ENCODE measurements at places on chromosomes 7 and 10.
A peak's percentile ranks its signal among the peaks of the same experiment; 100 is the strongest.

DNA sequence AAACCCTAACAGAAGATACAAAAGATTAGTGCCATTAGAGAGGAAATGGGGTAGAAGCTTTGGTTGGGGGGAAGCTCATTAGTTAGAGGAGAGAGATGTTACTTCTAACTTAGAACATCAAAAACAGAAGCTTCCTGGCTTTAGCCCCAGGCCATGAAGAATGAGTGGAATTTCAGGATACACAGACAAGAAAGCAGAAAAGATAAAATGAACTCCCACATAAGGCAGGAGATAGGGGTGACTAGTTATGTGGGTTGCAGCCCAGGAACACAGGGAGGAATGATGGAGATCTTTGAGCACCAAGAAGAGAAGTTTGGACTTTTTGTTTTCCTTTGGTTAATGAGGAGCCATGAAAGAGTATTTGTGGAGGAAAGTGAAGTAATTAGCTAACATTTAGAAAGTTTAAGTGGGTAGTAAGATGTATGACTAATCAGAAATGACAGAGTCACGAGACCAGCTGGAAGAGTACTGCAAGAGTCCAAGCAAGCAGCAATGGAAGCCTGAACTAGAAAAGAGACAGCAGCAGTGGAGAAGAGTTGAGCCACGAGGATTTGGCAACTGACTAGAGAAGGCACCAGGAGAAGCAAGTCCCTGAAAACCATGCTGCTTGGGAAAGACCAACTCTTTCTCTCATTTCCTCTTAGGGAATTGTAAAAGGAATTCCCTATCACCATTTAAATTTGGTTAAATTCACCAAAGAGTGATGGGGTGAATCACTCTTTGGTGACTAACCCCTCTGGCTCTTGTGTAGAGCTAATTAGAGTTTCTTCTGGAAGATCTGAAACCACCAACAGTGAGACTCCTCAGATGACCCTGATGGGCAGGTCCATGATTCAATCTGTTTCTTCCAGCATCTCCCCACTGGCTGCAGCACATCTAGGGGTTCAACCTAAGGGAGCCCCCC is 131.9 kb downstream of the KCNMA1 start:
- DNase-seq, result peak; percentile 73

DNA sequence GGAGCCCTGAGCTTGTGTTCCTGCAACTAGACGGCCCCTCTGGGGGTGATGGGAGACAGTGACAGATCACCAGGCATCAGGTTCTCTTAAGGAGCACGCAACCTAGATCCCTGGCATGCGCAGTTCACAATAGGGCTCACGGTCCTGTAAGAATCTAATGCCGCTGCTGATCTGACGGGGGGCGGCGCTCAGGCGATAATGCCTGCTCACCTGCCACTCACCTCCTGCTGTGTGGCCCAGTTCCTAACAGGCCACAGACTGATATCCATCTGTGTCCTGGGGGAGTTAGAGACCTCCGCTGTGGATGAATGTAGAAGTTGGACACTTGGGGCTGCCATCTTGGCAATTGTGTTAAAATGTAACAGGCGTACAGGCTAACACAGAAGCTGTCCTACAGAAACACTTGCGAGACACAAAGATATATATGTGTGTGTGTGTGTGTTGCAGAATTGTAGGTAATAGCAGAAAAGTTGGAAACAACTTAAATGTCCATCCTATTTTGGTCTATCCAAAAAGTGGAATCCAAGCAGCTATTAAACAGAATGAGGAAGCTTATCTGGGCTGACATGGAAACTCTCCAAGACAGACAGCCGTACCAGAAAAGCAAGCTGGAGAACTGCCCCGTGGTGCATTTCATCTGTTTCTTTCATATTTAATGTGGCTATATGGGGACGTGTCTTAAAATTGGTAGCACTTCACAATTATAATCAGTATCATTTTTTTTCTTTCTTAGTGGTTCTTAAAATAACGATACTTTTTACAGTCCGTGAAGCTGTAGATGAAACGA is 82.8 kb downstream of the MKI67 start:
- no peak for DNase-seq

GRCh38 chr10:101208543-101208942 is 20.7 kb downstream of the LBX1 start:
- DNase-seq, result no peak

DNA sequence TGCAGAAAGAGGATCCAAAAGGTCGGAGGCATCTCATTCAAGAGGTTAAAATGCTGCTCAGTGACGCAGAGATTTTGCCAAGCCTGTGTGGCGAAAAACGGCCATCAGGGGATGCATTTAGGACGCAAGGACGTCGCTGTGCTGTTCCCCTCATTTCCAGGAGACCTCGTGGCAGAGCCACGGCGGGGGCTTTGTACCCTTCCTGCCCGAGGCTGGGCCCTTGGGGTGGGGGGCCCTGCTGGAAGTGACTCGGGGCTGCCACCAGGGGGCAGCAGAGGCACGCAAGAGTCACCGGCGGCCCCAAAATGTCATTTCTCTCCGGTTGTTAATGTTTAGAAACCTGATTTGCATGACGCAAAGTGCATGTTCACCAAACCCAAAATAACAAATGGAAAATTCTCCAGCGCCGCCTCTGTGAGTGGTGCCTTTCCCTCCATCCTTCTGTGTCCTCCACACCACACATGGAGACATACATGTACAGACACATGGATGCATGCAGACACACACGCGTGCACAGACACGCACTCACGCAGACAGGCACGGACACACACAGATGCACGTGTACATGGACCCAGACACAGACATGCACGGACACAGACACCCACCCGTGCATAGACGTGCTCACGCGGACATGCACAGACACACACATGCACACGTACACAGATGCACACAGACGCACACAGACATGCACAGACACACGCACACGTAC is 51.0 kb upstream of the NKX6-2 start:
- DNase-seq, result peak; percentile 72

DNA sequence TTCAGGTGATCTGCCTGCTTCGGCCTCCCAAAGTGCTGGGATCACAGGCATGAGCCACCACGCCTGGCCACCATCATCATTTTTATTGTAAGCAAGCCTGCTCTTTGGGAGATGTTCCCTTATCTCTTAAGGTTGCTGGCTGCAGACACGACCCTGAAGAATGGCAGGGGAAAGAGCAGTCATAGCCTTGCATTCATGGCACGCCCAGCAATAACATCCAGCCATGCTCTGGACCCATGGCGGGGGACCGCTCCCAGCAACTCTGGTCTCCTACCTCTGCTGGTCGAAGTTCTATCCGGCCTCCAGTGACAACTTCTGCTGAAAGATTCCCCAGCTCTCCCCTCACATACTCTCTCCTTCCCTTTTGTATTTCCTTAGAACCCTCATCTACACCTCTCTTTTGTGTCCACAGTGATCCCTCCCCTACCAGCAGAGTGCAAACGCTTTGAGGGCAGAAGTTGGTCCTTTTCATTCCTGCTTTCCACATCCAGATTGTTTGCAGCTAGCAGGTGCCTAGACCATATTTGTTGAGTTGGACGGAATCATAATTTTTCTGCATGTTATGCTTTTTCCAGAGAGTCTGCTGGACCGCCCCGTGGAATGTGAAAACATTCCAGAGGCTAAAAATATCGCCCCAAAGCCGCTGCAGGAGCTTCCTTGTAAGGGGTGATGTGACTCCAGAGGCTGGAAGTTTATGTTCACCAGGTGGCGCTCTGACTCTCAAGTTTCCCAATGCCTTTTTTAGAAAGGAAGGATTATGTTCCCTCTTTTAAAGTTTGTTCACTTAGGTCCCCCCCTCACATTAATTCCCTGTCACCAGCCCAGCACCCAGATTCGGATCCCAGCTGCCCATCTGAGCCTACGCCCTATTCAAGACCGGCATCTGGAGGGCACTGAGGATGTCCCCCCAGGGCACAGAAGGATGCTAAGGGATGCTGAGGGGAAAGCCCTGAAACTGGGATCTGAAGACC is 4.3 kb upstream of the MARVELD1 start:
- DNase-seq, result peak; percentile 89

- DNase-seq, result no peak
These were observed 25.6 kb downstream of the NRCAM start for GRCh38 chr7:108430664-108431063.

- no peak for DNase-seq
These were observed 163.1 kb downstream of the PPP1R17 start for GRCh38 chr7:31850066-31850465.

DNA sequence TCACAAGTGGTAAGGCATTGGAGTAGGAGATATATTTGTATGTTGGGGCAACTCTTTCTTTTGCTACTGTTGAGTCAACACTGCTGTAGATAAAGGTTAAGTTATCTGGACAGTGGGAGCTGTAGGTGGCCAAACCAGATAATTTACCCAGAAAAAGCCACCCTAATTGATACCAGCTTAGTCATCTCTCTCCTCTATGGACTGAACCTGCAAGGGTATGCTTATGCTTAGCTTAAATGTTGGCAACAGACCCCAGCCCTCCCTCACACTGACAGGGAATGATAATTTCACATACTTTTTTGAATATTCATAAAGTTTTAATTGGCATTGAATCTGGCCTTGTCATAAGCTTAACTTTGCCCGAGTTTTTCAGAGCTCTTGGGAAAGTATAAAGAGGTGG is 66.3 kb downstream of the CREB5 start:
- no peak for DNase-seq

DNA sequence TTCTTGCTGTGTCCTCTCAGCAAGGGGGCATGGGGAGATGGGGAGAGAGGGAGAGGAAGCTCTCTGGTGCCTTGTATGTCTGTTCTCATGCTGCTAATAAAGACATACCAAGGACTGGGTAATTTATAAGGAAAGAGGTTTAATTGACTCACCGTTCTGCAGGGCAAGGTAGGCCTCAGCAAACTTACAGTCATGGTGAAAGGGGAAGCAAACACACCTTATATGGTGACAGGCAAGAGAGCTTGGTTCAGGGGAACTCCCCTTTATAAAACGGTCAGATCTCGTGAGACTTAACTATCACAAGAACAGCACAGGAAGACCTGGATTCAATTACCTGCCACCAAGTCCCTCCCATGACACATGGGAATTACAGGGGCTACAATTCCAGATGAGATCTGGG is 464.7 kb upstream of the CELF2 start:
- DNase-seq, result no peak

DNA sequence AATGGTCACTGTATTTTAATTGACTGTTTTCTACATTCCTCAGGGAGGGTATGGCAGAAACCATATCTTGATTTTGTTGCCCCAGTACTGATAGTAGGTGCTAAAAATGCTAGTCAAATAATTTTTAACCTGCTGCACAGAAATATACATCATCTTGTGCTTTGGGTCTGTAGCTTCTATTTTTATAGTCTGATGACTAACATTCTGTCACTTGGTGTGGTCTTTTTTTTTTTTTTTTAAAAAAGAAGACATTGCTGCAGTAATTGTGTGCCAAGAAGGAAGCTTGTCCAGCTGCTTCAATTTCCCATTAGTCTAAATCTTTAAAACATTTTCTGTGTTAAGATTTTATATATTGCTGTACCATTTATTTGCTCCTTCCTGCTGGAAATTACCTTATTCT is 83.6 kb downstream of the ICA1 start:
- no peak for DNase-seq

- no peak for DNase-seq
These were observed 122.5 kb downstream of the CCNY start for GRCh38 chr10:35458500-35459448.

- peak; percentile 26 for DNase-seq
These were observed 90.6 kb upstream of the OIT3 start for GRCh38 chr10:72802763-72803505.

GRCh38 chr10:60937784-60938654 is 6.0 kb downstream of the RHOBTB1 start:
- DNase-seq, result peak; percentile 29

GRCh38 chr10:131002031-131002861 is 309.3 kb downstream of the TCERG1L start:
- no peak for DNase-seq

DNA sequence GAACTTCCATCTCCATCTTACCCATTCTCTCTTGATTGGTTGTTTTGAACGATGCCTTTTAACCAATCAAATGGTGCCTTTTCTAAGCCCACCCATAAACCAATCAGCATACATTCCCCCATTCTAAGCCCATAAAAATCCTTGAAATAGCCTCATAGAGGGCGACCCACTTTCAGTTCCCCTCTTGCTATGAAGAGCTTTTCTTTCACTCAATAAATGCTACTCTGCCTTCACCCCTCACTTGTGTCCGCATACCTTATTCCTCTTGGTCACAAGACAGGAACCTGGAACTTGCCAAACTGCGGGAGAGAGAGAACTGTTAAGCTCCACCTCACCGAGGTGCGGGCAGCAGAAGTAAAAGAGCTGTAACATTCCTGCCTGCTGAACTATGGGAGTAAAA is 1602.0 kb upstream of the LRRTM3 start:
- DNase-seq, result no peak

- no peak for DNase-seq
These were observed 47.2 kb upstream of the DPYSL4 start for GRCh38 chr10:132139526-132139925.

DNA sequence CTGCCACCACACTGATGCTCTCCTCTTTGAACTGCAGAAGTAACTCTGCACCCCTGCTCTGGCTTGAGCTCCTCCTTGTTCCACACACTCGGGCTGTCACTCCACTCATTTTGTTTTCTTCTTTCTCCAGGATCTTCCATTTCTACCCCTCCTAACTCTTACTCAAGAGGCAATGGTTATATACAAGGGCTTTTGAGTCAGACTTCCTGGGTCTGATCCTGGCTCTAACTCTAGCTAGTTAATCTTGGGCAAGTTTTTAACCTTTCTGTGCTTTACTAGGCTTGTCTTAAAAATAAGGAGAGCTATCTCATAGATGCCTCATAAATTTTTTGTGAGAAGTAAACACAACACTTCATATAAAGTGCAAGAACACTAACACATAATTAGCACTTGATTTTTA is 45.3 kb upstream of the GNAI1 start:
- no peak for DNase-seq

GRCh38 chr7:103369432-103369831 is 22.0 kb downstream of the PSMC2 start:
- no peak for DNase-seq

DNA sequence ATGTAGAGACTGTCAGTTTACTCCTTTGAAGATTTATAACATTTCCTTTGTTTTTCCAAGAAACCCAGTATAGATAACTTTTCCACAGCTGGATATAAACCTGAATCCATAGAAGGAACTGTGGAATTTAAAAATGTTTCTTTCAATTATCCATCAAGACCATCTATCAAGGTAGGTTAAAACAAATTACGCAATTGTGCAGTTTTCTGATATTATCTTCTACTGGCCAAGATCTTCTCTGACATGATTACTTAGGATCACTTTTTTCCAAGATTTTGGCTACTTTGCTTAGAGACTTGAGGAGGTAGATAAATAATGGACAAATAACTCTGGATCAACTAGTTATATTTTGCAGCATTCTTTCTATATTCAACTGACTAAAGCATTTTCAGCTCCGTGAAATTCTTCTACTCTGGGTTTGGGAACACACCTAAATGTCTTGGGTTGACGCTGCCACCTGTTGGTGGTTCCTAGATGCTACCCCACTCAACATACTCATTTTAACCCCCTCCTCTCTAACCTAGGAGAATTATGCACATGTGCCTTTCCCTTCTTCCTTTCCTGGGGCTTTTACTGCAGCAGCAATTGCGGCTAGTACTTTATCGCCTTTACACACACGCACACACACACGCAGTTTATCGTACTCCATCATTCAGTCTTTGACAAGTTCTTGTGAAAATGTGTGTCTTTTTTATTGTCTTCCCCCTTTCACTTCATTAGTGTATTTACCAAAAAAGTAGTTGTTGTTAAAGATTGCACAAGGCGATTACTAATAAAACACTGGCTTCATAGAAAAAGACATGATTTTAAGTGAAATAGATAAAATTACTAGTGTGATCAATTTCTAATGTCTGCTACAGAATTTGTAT is 32.7 kb downstream of the ABCB5 start:
- no peak for DNase-seq

All from hepatic stellate cell (primary cell).